ENCODE measurements at places on chromosomes 11 and 22.
A peak's percentile ranks its signal among the peaks of the same experiment; 100 is the strongest.

DNA sequence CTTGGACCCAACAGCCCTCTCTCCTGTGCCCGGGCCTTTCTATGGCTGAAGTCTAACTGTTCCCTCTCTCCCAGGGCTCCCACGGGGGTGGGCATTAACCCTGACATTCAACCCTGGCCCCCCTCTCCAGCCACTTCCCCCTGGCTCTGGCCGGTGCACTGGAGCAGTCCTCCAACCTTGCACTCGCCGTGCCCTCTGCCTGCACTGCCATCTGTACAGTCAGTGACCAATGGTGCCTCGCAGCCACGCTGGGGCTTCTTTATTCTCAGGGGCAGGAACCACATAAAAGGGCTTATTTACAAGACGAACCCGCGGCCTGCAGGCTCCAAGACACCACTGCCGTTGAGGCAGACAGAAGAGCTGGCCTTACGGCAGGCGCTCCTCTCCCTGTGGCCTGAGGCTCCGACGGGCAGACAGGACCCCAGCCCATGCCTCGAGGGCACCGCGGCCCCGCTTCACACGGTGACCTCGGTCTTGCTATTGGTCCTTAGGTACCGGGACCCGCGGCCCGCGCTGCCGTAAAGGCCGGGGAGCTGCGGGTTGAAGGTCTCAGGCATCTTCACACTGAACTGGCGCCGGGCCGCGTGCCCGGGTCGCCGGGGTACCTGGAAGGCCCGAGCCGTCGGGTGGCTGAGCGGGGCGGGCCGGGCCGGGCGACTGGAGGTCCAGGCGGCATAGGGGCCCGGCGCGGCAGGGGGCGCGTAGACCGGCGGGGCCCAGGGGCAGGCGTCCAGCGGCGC lies 5.4 kb downstream of the SHISA8 start:
- no peak for DNase-seq

GRCh38 chr22:23399367-23400285 lies 180.5 kb downstream of the IGLL1 start:
- no peak for DNase-seq

DNA sequence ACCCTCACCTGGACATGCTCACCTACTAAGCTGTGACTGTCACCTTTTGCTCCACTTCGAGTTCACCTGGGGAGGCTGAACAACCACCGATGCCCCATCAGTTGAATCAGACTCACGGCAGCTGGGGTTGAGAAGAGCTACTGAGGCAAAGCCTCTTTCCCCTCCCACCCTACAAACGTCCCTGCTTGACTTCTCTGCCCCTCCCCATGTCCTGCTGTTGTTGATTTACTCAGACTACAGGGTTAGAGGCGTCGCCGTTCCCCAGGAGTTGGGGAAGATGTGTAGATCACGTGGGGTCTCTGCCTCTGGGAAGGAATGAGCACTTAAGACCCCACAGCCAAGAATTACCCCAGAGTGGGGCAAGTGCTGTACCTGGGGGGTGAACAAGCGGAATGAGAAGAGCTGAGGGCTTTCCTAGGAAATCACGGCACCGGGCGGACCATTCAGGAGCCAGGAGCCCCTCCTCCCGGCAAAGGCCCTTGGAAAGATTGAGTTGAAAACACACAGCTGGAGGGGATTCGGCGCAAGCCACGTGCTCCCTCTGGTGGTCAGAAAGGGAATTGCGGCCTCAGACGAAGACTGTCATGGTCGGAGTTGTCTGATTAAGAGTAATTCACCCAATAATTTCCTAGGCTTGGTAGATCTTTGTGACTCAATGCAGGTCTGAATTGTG lies 7.0 kb downstream of the FXYD2 start:
- DNase-seq = peak; percentile 70

DNA sequence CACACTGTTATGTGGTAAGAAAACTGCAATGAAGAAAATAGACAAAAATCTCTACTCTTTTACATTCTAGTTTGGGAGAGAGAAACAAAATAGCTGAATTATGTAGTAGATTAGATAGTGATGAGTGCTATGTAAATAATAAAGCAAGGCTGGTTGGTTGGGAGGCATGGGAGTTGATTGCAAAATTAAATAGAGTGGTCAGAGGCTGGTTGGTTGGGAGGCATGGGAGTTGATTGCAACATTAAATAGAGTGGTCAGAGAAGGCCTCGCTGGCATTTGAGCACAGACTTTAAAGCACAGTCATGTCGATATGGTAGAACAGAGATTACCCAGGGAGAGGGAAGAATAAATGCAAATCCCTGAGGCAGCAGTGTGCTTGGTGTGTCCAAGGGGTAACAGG lies 22.4 kb downstream of the SIK2 start:
- no peak for DNase-seq

DNA sequence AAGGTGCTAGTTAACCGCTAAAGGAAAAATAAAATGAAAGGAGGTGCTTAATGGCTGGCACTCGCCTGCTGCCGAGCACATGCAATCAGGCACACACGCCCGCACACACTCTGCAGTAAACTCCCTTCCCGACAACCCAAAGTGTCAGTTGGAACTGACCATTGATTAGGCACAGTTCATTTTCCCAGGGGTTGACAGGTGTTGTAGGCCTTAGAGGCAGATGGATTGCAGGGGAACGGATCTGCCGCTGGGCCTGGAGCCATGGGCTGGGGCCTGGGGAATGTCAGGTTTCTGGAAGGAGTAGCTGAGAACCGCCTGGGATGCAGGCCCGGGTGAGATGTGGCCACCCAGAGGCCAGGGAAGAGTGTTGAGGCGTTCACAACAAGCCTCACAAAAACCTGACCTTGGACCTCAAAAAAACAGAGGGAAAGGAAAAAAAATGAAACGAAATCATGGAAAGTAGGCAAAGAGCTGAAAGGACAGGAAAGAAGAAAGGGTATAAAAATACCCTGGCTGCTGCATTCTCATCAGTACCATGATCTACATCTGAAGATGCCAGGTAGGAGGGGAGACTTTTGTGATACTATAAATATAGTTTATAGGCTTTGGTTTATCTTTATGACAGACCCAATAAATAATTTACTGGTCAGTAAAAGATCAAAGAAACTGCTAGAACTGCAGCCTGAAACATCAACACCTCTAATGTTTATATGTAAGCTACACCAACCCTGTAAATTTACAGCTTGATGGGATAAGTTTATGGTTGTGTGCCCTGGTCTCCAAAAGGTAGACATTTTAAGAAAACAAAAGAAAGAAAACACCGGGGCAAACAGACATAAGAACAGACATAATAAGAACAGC lies 313.4 kb downstream of the BUD13 start:
- no peak for DNase-seq

GRCh38 chr22:21941921-21942320 lies 10.7 kb downstream of the PPM1F start:
- DNase-seq = no peak

GRCh38 chr22:46769191-46769675 lies 6.8 kb downstream of the TBC1D22A start:
- DNase-seq = peak; percentile 67

DNA sequence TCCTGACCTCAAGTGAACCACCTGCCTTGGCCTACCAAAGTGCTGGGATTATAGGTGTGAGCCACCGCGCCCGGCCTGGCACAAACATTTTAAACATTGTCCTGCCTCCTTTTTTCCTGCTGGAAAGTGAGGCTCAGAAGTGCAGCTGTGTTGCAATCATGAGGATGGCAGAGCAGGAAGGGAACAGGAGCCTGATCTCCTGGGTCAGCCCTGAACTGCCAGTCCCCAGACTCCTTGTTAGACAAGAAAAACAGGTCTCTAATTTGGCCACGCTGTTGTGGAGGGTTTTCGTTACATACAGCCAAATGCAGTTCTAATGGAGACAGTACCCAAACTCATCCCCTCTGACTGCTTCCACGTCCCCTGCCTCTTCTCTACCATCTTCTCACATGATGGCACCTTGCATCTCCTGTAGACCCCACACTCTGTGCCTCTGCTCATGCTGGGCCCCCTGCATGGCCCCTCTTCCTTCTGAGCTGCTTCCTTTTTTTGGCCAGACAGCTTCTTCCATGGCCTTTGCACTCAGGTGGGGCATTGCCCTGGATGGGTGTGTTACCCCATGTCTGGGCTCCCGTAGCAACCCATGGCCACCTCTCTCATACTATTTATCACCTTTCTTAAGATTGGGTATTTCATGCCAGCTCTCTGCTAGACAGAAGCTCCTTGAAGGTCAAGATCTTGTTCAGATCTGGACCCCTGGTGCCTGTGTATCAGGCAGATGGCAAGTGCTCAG lies 227.1 kb downstream of the CEP164 start:
- DNase-seq = no peak

- DNase-seq = no peak
Measured at GRCh38 chr11:2989551-2989950, 2.6 kb downstream of the NAP1L4 start.

Measured in substantia nigra (tissue), 51 donors.